Right cardiac atrium (tissue), 5 donors: ENCODE measurements at places on chromosomes 11 and 22. TPM values are rescaled to one million over a fixed set of nuclear protein-coding genes. Genes with fewer than 3 reads are reported as not detected.

DNA sequence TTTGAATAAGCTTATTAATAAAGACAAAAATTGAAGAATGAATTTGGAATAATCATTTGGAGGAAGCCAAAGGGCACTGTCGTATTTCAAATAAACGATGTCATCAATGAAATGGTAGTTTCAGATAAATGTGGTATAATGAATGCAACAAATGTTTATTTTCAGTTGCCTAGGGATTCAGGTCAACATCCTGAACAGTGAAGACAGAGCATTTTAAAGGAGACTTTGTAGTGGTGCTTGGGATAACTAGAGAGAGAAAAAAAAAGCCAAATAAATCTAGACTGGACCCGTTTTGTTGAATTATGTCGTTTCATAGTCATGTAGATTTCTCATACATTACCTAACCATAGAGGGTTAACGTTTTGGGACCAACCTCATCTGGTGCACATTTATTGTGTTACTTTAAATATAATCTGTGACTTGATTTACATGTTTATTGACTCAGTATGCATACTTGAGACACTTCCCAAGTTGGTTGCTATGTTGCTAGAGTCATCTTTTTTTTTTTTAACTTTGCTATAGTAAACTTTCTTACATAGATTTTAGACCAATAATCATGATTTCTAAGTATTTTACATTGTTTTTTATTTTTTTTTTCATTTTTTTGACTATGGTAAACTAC, 111.1 kb downstream of the NCAM1 start:
- no peak for DNase-seq

The CLCF1 gene
- 3.7 TPM for polyA plus RNA-seq

The TRPM5 gene
- 0.02 TPM for polyA plus RNA-seq

The COX8A gene
- 2,526 TPM for polyA plus RNA-seq

GRCh38 chr11:2221591-2221990, 48.8 kb downstream of the ASCL2 start:
- DNase-seq: no peak

DNA sequence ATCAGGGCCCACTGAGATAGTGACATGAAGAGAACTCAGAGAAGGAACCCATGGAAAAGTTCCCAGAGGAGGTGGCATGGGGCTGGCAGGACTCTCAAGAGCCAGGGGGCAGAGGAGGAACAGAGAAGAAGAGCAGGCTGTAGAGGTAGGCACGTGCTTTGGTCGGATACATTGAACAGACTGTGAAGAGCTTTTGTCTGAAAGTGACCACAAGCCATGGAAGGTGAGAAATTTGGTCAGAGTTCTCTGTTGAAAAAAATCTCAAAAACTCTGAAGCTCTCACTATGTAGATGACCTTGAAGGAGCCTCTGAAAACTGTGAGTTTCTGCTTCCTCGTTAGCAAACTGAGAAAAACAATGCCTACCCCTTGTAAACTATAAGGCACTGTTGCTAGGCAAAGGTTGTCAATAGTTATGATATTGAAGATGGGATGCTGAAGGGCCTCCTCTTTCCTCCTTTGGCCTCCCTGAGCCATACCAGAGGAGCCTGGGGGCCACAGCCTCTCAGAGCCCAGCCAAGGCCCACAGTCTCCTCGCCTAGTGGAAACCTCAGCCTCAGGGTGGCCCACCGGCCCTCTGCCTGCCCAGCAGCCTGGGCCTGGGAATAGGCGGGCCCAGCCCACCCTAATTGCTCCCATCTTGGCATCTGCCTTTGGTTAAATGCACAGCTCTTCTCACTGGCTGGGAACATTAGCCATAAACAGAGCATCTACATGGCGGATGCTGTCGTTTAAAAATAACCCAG, 415.7 kb downstream of the SOX6 start:
- DNase-seq: no peak
